ENCODE measurements at places on chromosomes 4 and X.

DNA sequence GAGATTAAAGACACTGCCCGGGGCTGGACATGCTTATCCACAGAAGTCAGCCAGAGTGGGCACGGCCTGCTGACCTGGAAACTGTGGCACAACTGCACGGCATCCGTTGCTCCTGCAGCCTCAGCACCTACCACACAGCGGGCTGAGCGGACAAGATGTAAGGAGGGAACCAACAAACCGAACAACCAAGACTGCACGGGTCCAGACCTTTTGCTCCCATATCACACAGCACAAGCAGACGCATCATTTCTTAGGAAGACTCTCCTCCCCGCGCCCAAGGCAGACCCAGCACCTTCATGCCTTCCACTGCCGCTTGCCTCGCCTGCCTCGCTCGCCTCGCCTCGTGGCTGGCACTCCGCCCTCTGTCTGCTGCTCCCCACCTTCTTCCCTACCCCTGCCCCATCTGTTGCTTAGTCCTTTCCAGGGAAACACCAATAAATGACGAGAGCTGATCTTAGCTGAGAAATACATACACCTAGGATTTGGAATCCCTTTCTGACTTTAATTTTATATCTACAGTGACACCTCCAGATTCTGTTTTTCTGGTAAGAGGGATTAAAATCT lies 79.0 kb downstream of the AFAP1 start:
- DNase-seq = no peak

GRCh38 chr4:150258569-150258968 lies 180.3 kb downstream of the DCLK2 start:
- DNase-seq = no peak

- no peak for DNase-seq
Measured at GRCh38 chrX:109871121-109871888, 131.6 kb upstream of the TMEM164 start.

GRCh38 chr4:185709802-185710486 lies 102.0 kb downstream of the SORBS2 start:
- DNase-seq = no peak

DNA sequence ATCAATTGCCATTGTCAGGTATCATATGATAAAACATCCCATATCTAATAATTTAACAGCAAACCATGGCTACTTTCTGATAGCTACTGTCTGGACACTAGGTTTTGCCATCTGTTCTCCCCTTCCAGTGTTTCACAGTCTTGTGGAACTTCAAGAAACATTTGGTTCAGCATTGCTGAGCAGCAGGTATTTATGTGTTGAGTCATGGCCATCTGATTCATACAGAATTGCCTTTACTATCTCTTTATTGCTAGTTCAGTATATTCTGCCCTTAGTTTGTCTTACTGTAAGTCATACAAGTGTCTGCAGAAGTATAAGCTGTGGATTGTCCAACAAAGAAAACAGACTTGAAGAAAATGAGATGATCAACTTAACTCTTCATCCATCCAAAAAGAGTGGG lies 7.0 kb downstream of the NPY5R start:
- DNase-seq = no peak

GRCh38 chrX:44913656-44914531 lies 40.9 kb downstream of the KDM6A start:
- no peak for DNase-seq

GRCh38 chrX:87664381-87664780 lies 146.8 kb downstream of the KLHL4 start:
- peak; percentile 38 for DNase-seq

DNA sequence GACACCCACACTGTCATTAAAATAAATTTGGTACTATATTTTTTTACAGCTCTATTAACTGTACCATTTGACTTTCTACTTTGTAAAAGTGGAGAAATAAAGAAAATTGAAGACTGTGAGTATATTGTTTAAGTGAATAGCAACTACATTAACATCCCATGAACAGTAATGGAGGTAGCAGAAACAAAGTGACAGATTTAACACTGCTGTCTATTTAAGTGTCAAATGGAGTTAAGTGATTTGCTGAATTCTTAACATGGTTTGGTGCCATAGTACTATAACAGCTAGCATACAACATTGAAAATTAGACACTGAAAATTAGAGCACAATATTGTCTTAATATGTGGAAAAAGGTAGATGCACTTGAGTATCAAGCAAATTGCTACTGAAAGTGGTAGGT lies 76.2 kb downstream of the C4orf33 start:
- no peak for DNase-seq

DNA sequence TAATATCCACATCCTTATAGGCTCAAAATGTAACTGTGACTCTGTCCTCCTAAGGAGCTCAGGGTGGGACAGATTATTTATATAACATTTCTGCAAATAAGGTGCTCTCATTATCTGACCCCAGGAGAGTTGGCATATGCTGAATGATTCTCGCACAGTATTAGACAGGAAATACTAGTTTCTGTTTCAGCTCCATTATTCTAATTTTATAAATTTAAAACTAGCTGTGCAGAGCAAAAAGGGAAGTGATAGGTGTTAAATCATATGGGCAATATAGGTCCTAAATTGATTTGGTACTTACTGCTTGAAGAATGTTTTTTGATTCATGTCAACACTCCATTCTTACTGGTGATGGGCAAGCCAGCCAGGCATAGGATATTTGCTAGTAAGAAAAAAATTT lies 141.5 kb downstream of the GLRA2 start:
- no peak for DNase-seq

- DNase-seq = no peak
Measured at GRCh38 chr4:56630876-56631666, 50.0 kb downstream of the HOPX start.

- no peak for DNase-seq
Measured at GRCh38 chr4:39542611-39543012, 15.4 kb upstream of the UGDH start.

DNA sequence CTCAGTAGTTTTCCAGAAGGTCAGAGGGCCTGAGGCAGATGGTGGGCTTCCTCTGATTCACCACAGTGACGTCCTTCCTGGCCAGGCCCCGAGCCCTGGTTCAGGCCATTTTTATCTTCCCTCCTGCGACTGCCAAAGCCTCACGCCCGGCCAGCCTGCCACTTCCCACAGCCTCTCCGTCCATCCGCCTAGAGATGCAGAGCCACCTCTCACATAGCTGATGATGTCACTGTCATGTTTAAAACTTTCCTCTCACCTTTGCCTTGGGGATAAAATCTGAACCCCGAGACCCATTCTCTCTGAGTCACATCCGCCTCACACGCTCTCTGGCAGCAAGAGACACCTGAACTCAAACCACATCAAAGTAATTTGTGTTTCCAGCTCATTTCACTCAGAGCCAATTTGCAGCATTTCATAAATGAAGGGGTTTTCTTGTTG lies 175.3 kb downstream of the QDPR start:
- no peak for DNase-seq

DNA sequence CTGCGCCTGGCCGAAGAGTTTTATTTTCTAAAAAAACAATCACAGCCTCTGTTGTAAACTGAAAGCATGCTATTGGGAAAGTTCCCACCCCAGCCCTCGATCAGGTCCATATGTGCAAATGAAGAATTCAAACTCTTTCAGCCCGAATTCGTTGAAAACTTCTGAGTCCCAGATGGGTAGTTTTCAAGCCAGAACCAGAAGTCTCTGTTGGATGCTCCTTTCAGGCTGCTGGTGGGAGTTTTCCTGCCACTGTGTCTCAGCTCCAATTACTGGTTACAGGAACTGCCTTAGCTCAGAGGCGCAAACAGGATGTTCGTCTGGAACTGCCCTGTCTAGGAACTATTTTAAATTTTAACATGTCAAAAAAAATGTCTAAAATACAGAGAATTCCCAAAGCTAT lies 9.3 kb upstream of the ALG13 start:
- DNase-seq = no peak

DNA sequence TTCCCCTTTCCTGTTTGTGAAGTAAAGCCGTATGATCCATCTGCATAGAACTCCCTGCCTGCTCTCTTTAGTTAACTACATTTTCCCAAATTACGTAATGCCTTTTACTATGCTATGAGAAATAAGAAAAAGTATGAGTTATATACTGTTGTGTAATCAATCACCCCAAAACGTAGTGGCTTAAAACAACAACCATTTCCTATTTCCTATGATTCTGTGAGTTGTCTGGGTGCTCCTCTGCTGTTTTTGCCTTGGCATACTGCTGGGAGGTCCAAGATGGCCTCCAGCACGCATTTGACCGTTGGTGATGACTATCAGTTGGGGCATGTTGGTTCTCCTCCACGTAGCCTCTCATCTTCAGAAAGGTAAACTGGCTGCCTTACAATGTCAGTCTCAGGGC lies 39.8 kb downstream of the BBS12 start:
- DNase-seq = no peak

- no peak for DNase-seq
Measured at GRCh38 chrX:65667503-65668376, at the start of gene MSN. TSS of gene MSN (plus strand) at chrX:65667654. CDS start at chrX:65667842, 188 bp downstream.

GRCh38 chrX:100417681-100418080 lies 7.6 kb upstream of the PCDH19 start:
- no peak for DNase-seq

DNA sequence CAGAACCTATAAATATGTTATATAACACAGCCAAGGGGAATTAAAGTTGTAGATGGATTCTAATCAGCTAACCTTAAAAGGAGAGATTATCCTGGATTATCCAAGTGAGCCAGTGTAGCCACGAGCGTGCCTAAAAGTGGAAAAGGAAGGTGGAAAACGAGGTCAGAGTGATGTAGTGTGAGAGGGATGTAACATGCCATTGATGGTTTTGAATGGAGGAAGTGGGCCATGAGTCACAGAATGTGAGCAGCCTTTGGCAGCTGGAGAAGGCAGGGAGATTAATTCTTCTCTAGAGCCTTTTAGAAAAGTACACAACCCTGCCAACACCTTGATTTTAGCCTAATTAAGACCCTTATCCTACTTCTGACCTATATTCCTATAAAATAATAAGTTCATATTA lies 149.1 kb downstream of the SLC39A8 start:
- no peak for DNase-seq

GRCh38 chr4:141077611-141078225 lies 55.6 kb downstream of the RNF150 start:
- no peak for DNase-seq

DNA sequence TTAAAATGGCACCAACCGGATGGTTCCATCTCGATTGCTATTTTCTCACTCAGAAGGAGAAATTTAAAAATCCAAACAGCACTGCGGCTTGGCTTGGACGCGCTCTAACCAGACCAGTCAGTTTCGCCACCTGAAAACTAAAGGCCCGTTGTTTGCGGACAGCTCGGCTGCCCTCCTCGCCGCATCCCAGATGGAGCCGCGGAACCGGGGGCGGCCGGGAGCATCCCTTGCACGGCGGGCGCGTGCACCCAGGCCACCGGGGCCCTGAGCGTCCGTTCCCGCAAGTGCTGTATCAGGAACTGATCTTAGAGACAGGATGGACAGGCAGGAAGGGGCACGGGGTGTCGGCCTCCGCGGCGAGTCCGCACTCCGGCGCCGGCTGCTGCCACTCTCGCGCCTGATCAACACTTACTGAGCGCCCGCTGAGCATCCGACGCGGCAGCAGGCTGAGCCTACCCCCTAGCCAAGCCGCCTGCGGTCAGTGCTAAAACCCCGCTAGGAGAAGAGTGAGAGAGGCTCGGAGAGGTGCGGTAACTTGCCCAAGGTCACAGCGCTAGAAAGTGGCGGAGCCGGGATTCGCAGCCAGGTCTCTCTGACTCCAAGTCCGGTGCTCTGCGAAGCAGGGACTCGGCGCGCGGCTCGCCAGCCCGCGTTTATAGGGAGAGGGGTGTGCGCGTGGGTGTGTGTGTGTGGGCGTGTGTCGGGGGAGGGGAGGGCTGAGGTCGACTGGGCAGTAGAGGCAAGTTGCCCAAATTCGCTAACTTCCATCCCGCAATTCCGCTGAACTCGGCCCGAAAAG lies at the start of gene CITED1:
Gene CITED1, minus strand, starts transcription at position 629 of the 799 bp plus-strand sequence. CDS start 3,045 bp downstream, outside the sequence.
- DNase-seq = no peak

DNA sequence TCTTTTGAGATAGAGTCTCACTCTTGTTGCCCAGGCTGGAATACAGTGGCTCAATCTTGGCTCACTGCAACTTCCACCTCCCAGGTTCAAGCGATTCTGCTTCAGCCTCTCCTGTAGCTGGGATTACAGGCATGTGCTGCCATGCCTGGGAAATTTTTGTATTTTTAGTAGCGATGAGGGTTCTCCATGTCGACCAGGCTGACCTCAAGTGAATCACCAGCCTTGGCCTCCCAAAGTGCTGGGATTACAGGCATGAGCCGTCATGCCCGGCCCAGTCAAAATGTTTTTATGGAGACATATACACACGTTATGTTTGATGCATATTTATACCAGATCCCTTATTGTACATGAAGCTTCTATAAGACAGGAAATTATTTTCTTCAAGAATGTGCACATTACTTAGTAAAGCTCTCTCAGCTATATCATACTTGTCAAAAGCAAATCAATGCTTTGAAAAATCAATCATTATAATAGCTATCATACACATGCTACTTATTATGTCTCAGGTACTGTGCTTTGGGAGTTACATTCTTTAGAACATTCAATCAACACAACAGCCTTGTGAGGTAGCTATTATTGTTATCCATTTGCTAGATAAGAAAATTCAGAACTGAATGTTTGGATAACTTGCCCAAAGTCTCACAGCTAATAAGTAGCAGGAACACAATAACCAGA lies 269.2 kb downstream of the FSTL5 start:
- no peak for DNase-seq

DNA sequence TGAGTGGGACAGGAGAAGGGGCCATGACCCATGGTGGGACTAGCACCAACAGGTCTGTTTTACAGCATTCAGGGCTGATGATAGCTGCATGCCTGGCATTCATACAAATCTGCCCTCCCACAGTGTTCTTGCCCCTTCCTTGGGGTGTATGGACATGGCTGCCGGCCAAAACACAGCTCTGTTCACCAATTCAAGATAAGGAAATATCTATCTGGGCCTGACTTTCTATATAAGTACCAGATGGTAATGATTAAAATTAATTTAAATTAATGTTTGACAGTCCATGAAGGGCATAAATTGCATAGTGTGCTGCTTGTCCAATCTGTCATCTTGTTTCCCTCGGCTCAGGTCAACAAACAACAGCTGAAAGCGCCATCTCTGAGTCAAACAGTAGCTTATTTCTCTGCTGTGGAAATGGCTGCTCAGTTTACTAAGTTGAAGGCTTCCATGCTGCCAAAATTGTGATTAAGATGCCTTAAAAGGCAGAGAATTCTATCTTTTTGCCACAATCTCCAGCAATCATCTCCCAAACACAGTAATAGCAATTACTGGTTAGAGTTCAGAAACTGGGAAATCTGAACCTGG lies 67.0 kb upstream of the TSPAN7 start:
- no peak for DNase-seq
